ENCODE measurements at places on chromosomes 16 and 17.
A peak's percentile ranks its signal among the peaks of the same experiment; 100 is the strongest.

DNA sequence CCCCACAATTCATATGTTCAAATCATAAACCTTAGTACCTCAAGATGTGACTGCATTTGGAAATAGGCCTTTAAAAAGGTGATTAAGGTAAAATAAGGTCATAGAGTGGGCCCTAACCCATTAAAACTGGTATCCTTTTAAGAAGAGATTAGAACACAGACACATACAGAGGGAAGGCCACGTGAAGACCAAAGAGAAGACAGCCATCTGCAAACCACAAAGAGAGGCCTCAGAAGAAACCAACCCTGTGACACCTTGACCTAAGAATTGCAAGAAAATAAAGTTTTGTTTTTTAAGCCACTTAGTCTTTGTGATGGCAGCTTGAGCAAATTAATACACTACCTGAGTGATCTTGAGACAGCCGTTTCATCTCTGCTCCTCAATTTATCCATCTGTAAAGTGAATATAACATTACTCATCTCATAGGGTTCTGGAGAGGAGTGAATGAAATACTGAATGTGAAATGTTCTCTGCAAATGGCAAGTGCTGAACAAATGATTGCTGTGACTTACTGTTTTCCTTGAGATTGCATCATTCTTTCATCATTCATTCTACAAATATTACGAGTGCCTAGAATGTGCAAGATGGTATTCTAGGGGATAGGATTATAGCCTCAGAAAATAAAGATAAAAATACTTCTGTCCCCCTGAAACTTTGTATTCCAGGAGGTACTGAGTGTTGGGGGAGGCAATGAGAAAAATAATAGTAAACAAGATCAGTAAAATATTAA lies 222.0 kb upstream of the CDH13 start:
- no peak for DNase-seq

- DNase-seq = no peak
These were observed 13.7 kb upstream of the CDIPT start for GRCh38 chr16:29876594-29877249.

GRCh38 chr16:15897121-15897780 lies 8.8 kb upstream of the CEP20 start:
- no peak for DNase-seq

- DNase-seq = peak; percentile 79
These were observed 33.7 kb upstream of the TNRC6C start for GRCh38 chr17:77924757-77925336.

- peak; percentile 82 for DNase-seq
These were observed 7.5 kb downstream of the UBE2Z start for GRCh38 chr17:48915459-48916282.

GRCh38 chr16:89507214-89507833 lies 879 bp upstream of the SPG7 start:
- DNase-seq = no peak

GRCh38 chr16:57858635-57859034 lies 56.3 kb upstream of the KIFC3 start:
- DNase-seq = no peak

- DNase-seq = no peak
These were observed 2.3 kb downstream of the RBFOX3 start for GRCh38 chr17:79608624-79608959.

DNA sequence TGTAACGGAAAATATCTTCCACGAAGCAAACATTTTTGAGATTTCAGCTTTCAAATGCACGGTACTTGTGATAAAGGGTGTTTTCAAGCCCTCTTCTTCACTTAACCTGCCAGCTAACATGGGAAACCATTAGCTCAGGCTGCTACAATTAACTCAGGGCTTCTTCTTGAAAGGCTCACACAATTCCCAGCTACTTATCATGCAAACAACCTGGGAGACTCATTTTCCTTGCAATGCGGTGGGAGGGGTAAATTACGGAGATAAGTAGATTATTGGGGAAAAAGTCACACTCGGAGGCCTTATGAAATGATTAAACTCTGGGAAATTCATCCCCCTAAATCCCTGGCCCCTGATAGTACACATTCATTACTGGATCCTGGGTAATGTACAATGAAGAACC lies 266.4 kb downstream of the STX8 start:
- no peak for DNase-seq

DNA sequence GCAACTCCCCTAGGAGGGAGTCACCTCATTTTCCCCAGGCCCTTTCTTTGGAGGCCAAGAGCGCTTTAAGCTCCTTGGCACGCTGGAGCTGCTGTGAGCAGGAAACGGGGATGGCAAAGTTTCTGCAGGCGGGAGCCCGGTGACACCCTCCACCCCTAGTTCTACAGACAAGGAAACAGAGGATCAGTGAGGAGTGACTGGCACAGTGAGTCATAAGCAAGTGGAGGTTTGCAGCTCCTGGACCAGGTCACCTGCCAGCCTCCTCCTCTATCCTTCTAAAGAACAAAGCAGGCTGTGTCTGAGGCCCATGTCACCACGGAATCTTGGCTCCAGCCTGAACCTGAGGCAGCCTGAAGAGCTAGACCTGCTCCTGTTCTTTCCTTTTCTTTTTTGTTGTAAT lies 141.9 kb downstream of the TMEM132E start:
- DNase-seq = no peak

DNA sequence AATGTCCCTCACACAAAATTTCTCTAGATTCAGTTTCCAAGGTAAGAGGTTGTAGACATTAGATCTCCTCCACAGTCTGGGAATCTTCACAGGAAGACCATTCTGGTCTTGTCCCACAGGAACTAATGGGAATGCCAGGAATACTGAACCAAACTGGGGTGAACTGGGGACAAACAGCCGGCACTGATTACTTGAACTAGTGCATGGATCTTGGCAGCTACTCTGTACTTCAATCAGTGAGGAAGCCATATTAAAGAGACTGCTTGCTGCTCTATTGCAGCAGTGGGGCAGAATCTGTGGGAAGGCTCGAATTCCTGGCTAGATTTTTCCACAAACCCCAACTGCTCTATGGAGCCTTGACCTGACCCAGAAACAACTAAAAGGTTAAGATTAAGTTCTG lies 268.9 kb upstream of the AXIN2 start:
- DNase-seq = no peak

- DNase-seq = no peak
These were observed 13.5 kb downstream of the NMRAL1 start for GRCh38 chr16:4460936-4461249.

DNA sequence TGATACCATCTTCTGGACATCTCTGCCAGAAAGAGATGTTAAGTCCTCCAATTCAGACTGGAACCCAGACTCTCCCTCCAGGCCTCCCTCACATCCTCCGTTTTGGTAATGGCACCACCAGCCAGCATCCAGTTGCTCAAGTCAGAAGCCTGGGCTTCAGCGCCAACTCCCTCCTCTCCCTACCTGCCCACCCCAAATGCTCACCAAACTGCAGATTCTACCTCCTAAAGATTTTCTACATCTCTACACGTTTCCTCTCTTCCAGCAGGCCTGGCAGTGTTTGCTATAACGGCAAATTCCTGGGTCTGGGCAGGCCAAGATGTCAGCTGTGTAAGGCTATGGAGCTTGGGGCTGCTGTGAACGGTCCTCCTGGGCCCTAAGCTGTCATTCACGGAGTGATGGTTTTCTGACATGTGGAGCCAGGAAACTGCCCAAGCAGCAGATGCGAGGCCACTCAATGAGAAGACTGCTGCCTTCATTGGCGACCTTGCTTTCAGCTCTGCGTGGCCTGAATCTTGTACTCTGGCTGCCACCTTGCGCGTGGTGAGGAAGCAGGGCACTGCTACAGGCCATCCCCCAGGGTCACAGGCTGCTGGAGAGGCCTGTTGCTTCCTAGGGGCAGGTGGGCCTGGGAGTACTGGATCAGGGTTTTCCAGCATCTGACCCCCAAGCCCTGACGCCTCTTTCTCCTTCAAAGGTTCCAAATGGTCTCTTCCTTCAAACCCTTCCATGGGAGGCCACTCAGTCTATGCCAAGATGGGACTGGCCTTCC lies 37.7 kb downstream of the TBX4 start:
- DNase-seq = no peak

GRCh38 chr17:19299214-19299747 lies 62.1 kb downstream of the EPN2 start:
- DNase-seq = no peak

GRCh38 chr16:50989047-50989446 lies 162.0 kb downstream of the SALL1 start:
- no peak for DNase-seq

DNA sequence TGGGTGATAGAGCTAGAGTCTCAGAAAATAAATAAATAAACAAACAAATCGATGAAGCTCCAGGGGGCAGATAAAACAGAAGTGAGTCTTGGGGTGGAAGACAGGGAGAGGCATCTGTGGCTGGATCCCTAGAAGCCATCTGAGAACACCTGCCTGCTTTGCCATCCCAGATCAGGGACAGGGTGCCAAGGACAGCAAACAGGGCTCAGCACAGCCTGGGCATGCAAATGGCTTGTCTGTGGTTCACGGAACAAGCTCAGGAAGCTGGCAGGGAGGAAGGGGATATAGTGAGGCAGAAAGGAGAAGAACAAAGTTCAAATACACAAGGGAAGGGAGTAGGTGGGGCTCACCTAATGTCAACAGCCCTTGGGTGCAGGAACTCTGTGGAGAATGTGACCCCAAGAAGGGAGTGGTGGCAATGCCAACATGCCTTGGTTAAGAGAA lies 27.5 kb downstream of the TRIM25 start:
- DNase-seq = no peak

- no peak for DNase-seq
These were observed 30.9 kb downstream of the FAM222B start for GRCh38 chr17:28811651-28812090.

DNA sequence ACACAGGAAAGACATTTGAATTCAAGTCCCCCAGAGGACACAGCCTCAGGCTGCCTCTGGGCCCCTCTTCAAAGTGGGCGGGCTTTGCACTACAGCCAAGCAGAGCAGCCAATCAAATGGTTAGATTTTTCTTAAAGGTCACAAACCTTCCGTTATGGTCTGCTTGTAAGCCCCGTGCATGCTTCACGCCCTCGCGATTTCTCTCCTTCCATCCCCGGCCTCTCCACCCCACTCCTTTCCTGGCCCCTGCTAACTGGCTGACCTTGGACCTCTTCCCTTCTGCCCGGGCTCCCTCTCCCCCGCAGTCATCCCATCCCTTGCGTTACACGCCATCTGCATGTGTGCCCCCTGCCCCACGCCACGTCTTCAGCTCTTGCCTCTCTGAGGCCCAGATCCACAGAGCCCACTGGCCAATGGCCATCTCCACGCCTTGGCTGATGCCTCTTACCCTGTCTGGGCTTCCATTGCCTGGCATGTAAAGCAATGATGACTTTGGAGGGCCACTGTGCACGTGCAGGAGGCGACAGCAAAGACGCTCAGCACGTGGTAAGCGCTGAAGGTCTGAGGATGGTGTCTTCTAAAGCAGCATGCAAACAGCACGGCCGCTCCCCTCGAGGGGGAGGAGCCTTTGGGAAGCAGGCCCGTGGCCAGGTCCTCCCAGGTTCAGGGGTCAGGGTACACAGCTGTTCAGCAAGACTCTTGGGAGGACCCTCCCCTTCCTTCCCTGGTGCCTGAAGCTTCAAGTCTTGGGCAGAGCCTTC lies 86.8 kb downstream of the ZDHHC7 start:
- no peak for DNase-seq

DNA sequence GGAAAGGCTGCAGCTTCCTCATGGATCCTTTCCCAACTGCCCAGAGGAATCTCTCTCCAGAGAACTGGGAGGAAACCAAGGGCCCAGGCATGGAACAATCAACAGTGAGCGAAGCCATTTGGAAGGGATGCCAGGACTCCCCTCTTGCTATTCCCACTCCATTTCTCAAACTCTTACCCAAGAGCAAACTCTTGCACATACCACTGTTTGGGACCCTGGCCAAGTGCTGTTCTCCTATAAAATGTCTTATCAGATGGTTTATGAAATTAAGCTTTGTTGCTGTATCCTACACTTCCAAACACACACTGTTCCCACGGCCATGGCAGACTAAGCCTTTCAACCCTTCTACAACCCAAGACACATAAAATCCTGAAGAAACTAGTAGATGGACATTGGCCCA lies 48.3 kb upstream of the AXIN2 start:
- DNase-seq = no peak

GRCh38 chr16:13915033-13915635 lies 4.8 kb upstream of the ERCC4 start:
- DNase-seq = no peak

GRCh38 chr16:89155184-89155679 lies 16.3 kb upstream of the CDH15 start:
- DNase-seq = peak; percentile 24

- DNase-seq = no peak
These were observed 176.5 kb upstream of the MON1B start for GRCh38 chr16:77014441-77014840.

GRCh38 chr17:49545806-49546545 lies 29.7 kb upstream of the NXPH3 start:
- no peak for DNase-seq

DNA sequence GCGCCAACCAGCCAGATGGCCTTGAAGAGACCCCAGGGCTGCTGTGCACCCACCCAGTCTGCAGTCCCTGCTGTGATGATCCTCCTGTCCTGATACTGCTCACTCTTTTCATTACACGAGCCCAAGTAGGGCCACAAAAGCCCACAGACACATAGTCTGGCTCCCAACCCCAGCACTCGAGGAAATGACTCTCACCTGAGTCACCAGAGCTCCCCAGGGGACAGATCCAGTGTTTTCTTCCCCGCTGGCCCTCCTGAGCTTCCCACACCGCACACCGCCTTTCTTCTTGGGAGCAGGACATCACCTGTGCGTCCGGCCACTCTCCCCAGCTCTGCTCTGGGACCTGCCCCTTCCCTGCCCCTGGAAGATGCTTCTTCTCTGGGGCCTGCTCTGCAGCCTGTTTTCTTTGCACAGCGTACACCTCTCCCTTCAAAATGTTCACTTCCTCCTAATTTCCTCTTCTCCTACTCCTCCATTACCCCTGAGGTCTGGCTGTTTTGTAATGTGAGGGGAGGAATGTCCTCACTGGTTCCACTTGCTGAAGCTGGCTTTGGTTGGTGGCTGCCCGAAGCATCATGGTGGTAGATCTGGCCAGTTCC lies 2.0 kb upstream of the SCN4A start:
- DNase-seq = no peak

DNA sequence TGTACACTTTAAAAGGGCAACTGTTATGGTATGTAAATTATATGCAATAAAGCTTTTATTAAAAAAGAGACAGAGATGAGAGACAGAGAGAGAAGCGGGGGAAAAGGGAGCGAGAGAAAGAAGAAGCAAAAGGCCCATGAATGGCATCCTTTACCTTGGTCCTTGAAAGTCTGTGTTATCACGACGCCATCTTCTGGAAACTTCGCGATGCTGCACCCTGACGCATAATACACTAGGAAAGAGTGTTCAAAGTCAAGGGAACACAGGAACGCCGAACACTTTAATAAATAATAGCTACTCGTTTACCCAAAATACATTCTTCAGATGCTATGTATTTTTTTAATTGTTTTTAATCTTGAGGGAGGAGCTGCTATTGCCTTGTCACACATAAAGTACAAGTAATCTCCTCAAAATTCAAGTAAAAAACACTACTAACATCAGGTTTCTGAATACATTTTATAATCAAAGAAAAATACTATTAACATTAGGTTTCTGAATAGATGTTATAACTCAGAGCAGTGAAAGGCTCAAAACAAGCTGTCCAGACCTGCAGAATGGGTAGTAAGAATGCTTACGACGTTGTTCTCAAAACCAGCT lies 23.0 kb upstream of the SLC38A8 start:
- DNase-seq = peak; percentile 34

All from astrocyte of the cerebellum (primary cell).